ENCODE measurements at places on chromosomes 12 and 14. TPM values are rescaled to one million over a fixed set of nuclear protein-coding genes. Genes with fewer than 3 reads are reported as not detected.

The PLA2G1B gene
- not detected for total RNA-seq

The AQP6 gene
- 0.26 TPM for total RNA-seq

The CCDC184 gene
- total RNA-seq, result 0.82 TPM

The DNAJC22 gene
- total RNA-seq, result 14.7 TPM

The ATXN7L3B gene
- total RNA-seq, result 21.7 TPM

The B3GNT4 gene
- total RNA-seq, result 0.37 TPM

The DCN gene
- not detected for total RNA-seq

The RPGRIP1 gene
- total RNA-seq, result not detected

The CDCA3 gene
- total RNA-seq, result 88.8 TPM

The SLC24A4 gene
- not detected for total RNA-seq

The CLEC6A gene
- total RNA-seq, result not detected

The IL31 gene
- not detected for total RNA-seq

The RERGL gene
- total RNA-seq, result not detected

Measured in A375 (cell line).